Tibial nerve (tissue), 4 donors: ENCODE measurements at places on chromosomes 2 and 18. TPM values are rescaled to one million over a fixed set of nuclear protein-coding genes. Genes with fewer than 3 reads are reported as not detected.

The EVX2 gene
- total RNA-seq, result not detected

The RNF144A gene
- total RNA-seq, result 33.7 TPM

The RASGRP3 gene
- total RNA-seq, result 4.0 TPM

DNA sequence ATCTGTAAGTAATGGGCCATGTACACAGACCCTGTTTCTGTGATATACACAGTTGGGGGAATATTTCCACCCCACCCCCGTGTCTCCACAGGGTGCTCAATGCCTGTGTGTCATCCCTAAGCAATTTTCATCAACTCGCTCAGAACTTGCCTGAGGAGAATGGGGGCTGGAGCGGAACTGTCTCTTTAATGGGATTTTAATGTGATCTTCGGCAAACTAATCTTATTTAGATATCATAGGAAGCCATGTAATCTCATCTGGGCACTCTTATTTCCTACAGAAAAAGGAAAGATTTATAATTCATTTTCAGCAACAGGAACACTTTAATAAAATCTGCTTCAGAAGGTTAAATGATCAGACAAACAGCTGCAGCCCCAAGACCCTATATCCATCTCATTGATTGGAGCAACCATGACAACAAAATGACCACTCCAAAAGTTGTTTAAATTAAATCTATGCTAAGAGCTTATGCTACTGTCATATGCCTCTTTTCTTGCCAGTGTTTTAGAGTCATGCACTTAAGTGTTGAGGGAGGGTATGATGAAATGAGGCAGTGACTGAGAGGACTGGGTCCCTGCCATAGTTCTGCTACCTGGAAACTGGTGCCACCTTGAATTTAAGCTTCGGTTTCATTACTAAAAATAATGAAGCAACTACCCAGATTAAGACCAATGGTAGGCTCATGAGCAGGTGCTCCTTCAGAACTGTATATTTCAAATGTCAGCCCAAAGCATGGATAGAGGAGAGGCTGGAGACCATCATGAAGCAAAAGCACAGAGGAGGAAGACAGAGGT is 183.1 kb upstream of the DDX18 start:
- H3K36me3 ChIP-seq, result no peaks in the 10 kb centered on the region
- no peak overlapping the region for H3K27ac ChIP-seq
- DNase-seq, result no peak
- H3K4me1 ChIP-seq, result no peaks in the 10 kb centered on the region
